ENCODE measurements at places on chromosomes 2 and 18.

DNA sequence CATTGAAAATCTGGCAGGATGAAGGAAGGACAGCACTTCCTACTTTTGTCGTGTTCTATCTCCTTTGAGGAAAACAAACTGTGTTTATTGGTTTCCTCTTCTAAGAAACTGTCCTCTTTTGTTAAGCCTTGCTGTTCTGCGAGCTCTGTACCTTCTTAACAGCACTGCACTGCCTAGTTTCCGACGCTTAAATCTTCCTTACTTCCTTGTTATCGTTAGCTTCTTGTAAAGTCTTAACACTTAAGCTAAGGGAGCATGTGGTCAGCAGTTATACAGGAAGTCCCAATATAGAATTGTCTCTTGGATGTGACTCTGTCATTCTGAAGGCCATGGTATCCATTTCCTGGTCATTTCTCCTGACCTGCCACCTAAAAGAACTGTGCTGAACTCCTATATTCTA lies 552.8 kb upstream of the NRP2 start:
- DNase-seq, result no peak

- DNase-seq, result no peak
Measured at GRCh38 chr2:64838817-64839216, 150.4 kb upstream of the SLC1A4 start.

GRCh38 chr2:227324642-227324994 lies 433 bp upstream of the MFF start:
- DNase-seq, result peak; percentile 27

DNA sequence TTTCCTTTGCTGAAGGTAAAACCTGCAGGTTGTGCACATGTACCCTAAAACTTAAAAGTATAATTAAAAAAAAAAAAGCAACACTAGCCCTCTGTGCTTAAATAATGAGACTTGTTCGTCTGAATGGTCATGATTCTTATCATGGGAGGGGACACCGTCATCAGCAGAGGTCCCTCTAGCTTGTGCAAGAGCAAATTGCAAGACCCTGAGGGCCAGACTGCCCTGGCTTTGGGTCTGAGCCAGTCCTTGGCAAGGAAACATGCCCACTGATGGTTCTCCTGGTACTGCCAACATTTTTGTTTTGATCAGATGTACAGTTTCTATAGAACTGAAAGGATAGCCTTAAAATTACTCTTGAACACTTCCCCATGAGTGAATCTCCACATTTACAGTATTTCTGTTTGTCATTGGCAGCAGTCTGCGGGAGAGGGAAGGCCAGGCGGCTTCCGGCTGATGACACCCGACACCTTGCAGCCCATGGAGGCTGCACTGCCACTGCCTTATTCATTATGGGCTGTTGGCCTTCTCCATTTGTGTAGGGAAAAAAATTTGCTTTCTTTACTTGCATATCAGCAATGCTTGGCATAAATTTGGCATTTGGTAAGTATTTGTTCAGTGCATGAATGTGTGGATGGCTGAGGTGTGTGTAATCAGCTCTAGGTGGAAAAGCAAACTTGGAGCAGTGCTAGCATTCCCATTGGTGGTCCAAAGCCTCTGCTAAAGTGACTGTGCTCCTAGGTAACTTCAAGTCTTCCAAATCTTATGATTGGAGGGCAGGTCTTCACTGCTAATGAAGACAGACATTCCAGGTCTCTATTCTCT lies 161.6 kb upstream of the ALKAL2 start:
- DNase-seq, result no peak

DNA sequence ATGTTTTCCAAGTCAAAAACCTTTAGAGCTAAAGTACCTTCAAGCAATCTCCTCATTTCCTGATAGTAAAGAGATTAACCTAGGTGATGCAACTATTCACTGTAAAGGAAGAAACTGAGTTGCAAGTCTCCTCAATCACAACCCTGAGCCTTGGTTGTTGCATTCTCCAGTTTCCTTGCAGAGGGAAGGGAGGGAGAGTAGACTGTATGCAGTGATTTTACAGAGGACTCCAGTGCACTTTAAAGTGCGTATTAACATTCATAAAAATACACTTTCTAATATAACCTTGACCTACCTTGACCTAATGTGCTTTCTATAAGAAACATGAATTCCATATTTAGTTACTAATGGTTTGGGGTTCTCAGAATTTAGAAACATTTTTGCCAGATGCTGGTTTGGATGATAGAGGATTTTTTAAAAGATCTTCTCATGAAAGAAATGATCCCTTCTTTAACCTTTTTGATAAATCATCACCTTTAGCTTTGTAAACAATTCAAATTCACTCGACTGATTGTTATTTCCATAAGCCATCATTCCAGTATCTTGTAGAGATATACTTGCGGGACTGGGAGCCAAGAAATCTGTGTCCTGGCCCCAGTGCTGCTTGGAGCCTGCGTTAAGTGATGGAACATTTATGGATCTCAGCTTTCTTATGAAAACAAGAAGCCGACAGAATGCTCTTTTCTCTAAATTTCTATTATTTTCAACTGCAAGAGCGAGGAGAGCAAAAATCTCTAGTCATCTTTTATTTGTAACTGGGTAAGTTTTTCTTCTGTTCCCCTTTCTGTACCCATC lies 228.3 kb downstream of the ZNF521 start:
- no peak for DNase-seq

DNA sequence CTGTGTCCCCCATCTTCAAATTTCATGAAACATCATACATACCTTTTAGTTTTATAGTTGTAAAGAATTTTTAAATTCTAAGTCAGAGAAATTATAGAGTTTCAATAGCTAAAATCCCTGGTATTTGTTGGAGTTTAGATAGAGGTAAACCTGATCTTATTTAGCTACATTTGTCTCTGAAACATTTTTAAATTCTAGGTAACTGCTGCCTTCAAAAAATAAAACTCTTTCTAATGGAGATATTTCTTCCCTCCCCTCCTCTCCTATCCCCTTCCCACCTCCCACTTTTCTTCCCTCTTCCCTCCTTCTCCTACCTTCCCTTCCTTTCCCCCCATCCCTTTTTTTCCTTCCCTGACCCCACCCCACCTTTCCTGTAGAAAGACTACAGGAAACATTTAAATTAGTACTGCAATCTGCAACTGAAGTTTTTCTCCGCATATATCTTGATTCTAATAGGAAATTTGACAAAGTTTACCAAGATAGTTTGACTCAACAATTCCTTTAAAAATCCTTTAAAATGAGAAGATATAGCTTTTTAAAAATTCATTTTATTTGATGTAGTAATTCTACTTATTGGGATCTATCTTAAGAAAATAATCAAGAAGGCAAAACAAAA lies 4.1 kb downstream of the TACR1 start:
- DNase-seq, result no peak

DNA sequence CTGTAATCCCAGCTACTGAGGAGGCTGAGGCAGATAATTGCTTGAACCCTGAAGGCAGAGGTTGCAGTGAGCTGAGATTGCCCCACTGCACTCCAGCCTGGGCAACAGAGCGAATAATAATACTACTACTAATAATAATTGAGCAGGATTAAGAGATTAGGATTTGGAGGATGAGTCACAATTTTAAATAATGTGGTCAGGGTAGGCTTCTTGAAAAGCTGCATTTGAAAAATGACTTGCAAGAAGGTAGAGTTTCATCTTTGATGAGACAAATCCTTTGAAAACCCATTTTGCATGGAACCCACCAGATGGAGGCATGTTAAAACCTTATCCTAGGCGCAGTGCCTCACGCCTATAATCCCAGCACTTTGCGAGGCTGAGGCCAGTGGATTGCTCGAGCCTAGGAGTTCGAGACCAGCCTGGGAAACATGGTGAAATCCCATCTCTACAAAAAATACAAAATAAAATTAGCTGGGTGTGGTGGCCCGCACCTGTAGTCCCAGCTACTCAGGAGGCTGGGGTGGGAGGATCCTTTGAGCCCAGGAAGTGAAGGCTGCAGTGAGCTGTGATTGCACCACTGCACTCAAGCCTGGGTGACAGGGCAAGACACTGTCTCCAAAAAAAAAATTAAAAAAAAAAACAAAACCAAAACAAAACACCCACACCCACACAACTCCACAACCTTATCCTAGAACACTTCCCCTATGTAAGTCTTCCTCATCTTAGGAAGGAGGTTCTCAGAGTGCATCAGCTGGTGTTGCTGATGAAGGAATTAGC lies 3.3 kb upstream of the ATP8B1 start:
- no peak for DNase-seq

DNA sequence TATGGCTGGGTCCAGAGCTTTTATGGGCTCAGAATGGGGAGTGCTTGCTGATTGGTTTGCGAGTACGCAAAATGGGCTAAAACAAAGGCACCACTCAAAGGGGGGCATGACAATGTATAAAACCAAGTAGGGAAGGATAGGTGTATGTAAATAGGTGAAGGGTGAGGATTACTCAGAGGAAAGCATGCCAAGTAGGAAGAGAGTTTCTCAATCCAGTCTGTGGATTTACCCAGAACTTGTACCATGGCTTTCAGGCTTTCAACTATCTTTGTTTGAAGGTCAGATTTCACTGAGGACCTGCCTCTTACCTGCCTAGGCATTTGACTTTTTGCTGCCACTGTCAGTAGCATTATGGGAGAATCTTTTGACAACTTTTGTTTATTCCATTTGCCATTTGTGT lies 92.3 kb downstream of the RAB3GAP1 start:
- DNase-seq, result no peak

- no peak for DNase-seq
Measured at GRCh38 chr2:25398534-25398933, 56.8 kb upstream of the DNMT3A start.

DNA sequence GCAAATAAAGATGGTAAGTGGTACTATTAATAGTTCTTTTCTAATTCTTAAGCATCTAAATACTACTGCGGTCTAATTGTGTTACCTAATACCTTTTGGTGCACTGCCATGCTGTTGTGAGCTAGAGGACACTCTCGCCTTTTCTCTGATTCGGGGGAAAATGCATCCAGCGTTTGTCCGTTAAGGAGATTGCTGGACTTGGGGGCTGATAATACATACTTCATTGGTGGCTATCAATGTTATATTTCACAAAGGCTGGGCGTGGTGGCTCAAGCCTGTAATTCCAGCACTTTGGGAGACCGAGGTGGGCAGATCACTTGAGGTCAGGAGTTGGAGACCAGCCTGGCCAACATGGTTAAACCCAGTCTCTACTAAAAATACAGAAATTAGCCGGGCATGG lies 141.7 kb upstream of the TWIST2 start:
- no peak for DNase-seq

GRCh38 chr2:67259556-67260342 lies 137.4 kb upstream of the ETAA1 start:
- DNase-seq, result no peak

DNA sequence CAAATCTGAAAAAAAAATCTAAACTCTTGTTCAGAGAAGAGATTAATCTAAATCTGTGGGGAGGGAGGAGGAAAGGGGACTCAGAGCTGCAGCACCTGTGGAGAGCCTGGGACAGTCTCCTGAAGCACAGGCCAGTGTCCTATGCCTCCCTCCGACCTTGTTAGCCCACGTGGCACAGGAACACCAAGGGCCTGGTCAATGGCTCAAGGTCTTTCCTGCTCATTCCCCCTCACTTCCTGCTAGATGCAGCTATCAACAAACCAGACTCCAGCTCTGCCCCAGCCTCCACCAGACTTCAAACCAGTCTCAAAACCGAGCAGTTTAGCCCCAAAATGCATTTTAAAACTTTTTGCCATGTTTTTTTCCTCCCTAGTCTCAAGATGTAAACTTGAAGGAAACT lies 20.1 kb upstream of the SULT1C3 start:
- no peak for DNase-seq

- DNase-seq, result no peak
Measured at GRCh38 chr18:74901362-74902146, 303.9 kb downstream of the ZNF407 start.

DNA sequence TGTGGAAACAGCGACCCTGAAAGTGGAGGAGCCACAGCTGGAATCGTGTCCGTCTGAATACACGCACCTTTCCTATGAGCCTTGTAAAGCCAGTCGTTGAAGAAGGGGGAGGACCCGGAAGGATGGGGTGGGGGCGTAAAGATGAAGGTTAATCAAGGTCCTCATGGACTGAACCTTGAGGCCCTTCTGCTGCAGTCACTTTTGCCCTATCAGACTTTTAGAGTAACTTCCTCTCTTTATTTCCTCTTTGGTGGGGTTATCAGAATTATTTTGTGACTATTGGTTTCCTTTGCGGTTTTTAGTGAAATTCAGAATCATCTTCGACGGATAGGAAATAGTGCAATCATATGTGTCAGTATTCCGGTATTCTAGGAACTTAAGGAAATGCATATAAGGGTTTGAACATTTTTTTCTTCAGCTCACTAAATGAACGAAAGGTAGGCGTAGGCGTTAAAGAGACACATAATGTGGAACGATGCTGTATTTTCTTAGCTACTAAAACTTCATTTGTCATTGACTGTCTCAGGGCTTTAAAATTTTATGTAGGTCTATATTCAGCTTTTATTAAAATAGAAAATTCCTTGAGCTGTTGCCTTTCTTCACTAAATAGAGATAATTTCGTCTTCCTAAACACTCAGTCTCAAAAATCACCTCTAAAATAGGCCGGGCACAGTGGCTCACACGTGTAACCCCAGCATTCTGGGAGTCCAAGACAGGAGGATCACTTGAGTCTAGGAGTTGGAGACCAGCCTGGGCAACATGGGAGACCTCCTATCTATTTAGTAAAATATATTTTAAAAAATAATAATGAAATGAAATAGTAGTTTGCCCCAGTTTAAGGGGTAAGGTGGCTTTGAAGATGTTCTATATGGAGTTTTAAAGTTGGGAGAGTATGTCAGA lies 1.4 kb upstream of the YES1 start:
- no peak for DNase-seq

- DNase-seq, result no peak
Measured at GRCh38 chr2:169329688-169330554, 32.4 kb downstream of the LRP2 start.

GRCh38 chr18:2091937-2092336 lies 479.4 kb downstream of the METTL4 start:
- DNase-seq, result no peak

- no peak for DNase-seq
Measured at GRCh38 chr18:45775743-45776142, 49.7 kb upstream of the SIGLEC15 start.

DNA sequence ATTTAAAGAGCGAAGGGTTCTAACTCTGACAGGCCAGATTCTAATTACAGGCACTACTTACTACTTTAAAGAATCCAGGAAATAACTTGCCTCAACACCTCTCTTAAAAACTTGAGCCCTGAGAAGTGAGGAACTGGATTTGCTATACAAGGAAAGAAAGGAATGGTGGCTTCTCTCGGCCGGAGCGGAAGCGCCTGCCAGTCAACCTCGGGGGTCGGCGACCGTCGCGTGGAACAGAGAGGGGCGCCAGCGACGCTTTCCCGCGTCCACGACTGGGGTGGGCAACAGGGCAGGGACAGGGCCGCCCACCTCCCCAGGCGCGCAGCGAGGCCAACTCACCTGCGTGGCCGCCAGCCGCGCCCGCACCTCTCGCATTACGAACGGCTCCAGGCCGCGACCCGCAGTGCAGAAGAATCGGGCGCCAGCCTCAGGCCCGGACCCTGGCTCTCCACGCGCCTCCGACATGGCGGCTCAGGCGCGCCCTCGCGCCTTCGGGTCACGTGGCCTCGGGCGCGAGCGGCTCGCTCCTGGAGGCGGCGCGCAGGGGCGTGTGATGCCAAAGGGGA lies at the start of gene THUMPD2:
Gene THUMPD2, minus strand, starts transcription at position 484 of the 566 bp plus-strand sequence. Its CDS starts 19 bp downstream, at position 465.
- DNase-seq, result peak; percentile 83

All from activated T-cell treated with anti-CD3 and anti-CD28 coated beads, Interleukin-2, amount 50 U/mL, for 48 hours (primary cell).